ENCODE measurements at places on chromosomes 16 and 17.

GRCh38 chr16:58346831-58347371 is 45.4 kb upstream of the GINS3 start:
- no peak for DNase-seq

DNA sequence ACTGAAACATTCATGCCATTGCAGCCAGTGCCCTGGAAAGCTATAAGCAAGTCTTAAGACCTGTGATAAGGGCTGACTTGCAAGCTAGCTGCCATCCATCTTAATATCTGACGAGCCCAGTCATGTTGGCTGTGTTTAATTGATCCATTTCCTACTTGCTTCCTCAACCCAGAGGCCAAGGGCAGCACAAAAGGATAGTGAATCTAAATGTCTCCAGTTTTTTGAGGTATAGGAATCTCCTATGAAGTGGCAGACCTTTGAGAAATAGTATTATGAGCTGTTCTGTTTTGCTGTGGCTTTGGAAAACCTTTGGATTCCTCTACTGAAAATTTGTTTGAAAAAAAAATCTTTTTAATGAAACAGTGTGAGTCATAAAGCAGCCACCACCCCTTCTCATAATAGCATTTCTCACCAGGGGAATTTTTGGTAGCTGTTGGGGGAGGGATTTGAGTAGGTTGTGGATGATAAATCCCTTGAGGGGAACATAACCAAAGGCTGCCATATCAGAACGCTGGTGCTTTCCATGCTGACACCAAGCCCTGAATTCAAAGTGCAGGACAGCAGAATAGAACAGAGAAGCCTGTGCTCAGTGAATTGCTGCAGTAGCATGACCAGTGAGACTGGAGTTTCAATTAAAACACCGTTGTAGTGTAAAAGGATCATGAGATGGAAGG is 12.9 kb downstream of the ZNRF1 start:
- DNase-seq, result no peak

DNA sequence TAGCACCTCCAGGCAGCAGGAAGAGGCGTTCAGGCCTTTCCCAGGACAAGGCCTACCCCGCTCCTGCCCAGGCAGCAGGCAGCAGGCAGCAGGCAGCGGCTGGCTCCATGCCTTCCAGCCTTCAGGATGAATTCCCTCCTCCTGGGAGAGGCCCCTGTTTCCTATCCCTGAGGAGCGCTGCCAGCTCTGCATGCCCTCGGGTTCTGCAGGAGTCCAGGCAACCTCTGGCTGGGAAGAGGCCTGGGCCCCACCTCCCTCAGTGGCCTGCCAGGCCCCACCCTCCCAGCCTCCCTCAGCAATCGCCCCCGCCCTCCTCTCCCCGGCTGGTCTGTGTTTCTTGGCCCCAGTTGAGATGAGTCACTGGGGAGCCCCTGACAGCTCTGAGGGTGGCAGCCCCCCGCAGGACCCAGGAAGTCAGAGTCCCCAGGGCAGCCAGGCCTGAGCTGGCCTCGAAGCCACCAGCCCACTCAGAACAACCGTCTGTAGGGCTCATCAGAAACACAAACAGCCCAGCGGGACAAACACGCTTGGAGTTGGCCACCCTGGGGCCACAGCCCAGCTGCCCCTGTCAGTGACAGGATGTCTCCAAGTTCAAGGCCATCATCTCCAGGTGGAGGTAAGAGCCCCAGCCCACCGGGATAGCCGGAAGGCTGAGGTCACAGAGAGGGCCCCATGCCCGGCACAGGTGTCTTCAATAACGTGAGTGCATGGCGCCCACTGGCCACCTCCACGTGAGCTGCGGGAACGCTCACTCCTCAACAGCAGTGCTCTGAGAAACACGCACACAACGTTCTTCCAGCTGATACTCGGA is 39.5 kb upstream of the CIBAR2 start:
- DNase-seq, result no peak

- DNase-seq, result no peak
These were observed 12.9 kb downstream of the GJD3 start for GRCh38 chr17:40351359-40352236.

DNA sequence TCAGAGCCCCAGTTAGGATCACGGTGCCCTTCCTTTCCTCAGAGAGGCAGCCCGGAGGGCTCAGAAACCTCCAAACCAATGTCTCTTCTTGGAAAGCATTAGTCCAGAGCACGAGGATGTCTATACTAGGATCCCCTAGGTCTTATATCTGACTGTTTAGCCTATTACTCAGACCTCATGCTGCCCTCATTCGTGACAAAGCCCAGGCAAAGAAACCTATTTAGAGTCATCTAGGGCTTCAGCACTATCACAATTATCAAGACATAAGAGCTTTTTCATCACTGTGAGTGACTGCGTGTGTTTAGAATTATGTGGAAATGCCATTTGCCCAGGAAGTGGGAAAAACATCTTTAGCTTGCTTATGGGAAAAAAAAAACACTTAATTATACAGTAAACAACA is 159.8 kb upstream of the NOL11 start:
- DNase-seq, result no peak

GRCh38 chr16:9094011-9094846 is 2.8 kb downstream of the HAPSTR1 start:
- no peak for DNase-seq

GRCh38 chr17:37521821-37522220 is 32.1 kb downstream of the DUSP14 start:
- DNase-seq, result no peak

DNA sequence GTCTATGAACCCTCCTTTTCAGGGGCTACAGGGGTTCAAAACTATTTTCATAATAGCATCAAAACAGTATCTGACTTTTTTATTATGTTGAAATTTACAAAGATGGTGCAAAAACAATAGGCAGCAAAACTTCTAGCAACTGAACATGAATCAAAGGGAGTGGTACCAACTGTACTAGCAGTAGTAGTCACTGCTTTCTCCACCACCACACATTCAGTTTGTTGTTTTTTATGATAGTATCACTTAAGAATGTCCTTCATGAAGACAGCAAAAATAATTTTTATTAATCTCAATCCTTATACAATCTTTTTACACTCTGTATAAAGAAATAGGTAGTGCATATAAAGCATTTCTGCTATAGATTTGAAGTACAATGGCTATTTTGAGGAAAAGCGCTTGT is 47.6 kb downstream of the MED13 start:
- no peak for DNase-seq

DNA sequence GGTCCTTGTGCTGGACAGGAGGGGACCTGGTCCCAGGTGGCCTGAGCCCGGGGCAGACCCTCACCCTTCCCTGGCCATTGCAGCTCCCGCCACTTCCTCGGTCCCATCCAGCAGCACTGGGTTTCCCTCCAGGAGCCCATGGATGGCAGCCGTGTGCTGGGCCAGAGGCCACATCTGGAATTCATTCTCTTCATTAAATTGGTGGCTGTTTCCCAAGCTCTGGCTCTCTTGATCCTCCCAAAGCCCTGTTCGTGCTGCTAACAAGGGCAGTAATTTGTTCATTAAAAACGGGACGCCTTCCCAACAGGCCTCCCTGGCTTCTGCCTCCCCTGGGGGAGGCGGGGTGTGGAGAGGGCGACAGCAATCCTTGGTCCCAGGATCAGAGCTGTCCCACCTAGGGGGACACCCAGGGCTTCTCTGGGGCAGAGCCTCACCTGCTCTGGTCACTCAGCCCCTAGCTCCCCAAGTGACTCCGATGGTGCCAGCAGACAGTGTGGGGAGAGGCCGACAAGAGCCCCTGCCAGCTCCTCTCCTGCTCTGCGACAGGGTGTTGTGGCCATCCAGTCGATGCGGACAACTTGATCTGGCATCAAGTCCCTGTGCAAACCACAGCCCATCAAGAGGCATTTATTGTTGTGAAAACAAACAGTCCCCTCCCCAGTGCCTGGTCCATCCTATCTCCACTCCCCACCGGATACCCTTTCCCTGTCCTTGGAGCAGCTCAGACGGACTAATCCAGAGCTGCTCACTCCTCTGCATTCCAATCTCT is 44.0 kb downstream of the SDK2 start:
- DNase-seq, result no peak
